ENCODE measurements at places on chromosomes 2 and 18.

DNA sequence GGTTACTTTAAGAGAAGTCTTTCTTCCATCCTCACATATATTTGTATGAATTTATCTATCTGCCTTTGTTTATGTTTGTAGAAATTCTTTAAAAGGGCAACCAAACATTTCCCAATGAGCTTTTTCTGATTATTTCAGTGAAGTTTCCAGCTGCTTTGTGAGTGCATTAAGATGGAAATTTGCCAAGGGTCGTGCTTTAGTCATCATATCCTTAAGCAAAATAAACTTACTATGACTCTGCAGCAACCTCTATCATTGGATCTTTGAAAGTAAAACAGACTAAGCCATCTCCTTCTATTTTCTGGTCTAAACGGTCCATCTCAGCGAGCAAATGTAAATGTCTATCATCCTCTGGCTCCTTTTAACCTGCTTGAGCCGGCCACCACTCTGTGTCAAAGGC is 489.3 kb downstream of the SOX11 start:
- DNase-seq = peak; percentile 53

DNA sequence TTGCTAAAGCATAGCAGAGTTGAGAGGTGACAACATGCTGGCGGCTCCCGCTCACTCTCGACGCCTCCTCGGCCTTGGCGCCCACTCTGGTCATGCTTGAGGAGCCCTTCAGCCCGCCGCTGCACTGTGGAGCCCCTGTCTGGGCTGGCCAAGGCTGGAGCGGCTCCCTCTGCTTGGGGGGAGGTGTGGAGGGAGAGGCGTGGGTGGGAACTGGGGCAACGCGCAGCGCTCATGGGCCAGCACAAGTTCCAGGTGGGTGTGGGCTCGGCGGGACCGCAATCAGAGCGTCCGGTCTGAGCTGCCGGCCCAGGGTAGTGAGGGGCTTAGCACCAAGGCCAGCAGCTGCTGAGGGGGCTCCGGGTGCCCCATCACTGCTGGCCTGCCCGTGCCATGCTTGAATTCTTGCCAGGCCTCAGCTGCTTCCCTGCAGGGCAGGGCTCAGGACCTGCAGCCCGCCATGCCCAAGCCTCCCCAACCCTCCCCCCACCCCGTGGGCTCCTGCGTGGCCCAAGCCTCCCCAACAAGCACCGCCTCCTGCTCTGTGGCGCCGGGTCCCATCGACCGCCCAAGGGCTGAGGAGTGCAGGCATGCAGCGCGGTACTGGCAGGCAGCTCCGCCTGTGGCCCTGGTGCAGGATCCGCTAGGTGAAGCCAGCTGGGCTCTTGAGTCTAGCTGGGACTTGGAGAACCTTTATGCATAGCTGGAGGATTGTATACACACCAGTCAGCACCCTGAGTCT is 2052.8 kb upstream of the CELF4 start:
- no peak for DNase-seq

GRCh38 chr18:63149302-63149587 is 170.3 kb downstream of the BCL2 start:
- DNase-seq = no peak

DNA sequence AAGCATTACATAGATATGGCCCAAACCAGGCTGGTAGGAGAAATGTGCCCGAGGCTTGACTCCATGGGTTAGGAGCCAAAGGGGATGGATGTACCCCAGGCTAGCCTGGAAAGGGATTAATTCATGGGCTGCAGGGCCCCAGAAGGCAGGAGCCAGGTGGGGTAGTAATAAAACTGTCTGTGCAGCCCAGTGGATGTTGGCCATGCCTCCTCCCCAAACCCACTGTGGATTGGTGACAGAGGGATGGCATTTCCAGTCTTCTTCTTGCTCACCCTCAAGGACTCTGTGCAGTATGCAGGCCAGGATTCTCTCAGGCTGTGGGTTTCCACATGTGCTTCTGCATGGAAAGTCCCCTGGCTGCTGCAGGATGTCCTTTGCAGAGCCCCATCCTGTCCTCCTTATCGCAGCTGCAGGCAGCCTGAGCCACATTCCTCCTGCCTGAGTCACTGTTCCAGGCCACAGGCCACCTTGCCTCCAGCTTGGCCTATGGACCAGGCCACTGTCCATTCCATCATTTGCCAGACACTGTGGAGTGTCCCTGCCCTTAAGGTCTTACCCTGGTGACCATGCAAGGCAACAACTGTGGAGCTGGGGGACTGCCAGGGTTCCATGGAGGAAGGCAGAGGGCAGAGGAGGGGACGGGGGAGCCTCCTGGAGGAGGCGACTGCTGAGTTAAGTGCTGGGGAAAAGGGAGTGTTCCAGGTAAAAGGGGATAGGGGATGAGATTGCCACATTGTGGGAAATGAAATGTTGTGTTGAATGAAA is 38.9 kb downstream of the INO80C start:
- no peak for DNase-seq

- DNase-seq = no peak
Observed at GRCh38 chr18:77121523-77121922, 11.1 kb downstream of the MBP start.

- no peak for DNase-seq
Observed at GRCh38 chr2:155872396-155872795, 460.1 kb downstream of the NR4A2 start.

DNA sequence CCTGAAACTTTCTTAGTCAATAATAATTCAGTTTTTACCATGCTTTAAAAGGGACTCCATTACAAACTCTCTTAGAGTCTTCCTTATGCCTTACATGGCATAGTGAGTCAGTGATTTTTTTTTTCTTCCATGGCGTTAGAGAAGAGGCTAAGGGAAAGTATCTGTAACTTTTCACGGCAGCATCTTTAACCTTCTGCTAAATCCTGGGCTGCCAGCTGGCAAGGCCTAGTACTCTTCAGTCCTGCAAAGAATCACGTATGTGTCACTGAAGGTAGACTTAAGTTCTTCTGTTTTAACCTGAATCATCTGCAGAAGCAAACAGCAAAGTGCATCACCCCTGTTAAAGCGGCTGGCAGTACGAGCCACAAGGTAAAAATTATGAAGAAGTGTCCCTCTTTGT is 286.3 kb upstream of the FN1 start:
- no peak for DNase-seq

GRCh38 chr2:179417436-179417949 is 152.9 kb upstream of the SESTD1 start:
- no peak for DNase-seq

GRCh38 chr2:126786765-126787164 is 111.9 kb upstream of the TEX51 start:
- no peak for DNase-seq

DNA sequence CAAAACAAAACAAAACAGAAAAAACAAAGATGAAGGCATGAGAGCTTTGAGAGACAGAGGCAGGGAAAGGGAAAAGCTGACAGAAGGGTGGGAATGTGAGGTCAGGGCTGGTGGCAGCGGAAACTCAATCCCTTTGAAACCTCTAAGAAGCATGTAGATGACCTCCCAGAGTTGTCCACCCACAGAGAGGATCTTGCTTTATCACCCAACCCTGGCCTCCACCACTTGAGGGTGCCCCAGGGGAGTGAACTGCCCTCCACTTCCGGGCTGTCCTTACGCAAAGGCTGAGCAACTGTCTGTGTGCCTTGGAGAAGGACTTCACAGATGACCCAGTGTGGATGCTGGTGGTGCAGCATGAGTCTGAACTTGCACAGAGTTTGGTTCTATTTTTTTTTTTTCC is 26.7 kb downstream of the PDCL3 start:
- no peak for DNase-seq

DNA sequence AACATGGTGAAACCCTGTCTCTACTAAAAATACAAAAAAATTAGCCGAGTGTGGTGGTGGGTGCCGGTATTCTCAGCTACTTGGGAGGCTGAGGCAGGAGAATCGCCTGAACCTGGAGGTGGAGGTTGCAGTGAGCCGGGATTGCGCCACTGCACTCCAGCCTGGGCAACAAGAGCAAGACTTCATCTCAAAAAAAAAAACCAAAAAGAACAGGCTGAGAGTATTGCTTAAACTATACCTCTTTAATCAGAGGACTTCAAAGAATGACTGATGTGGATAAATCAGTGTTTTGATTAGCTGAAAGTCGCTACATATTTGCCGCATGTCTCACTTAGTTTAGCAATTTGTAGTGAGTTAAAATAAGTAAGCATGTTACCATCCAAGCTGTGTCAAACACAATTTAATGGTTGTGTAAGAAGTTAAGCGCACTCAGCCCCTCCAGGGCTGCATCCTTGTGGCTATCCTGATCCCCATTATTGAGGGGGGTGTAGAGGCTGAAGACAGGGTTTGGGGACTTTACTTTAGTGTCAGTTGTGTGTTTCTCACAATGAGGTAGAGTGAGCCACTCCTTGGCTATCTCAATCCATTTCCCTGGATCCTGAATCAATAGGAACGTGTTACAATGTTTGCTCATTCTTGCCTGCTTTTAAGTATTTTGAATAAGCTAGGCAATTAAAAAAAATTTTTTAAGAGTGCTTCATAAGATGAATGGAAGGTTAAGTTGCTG is 11.0 kb upstream of the FARP2 start:
- DNase-seq = no peak

DNA sequence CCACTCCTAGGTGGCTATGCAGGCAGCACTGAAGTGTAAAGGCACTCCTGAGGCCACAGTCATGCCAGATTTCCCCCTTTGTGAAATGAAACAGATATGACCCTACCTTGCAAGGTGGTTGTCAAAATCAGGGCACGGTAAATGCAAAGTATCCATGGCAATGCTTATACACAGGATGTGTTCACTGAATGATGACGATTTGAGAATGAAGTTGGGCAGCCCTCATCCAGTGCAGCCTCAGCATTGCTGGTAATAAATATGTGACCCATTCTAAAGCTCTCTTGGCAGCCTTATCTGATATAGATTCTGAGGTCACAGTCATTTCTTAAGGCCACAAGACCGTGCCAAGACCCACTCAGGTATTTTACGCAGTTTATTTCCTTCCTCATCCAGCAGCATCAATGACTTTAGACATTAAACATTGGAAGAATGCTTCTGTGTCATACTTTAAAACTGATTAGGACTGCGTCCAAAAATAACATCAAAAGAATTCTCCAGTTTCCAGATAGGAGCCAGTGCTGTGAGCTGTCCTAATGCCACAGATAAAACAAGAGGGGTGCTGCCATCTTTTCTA is 125.5 kb upstream of the SERTAD2 start:
- no peak for DNase-seq

- no peak for DNase-seq
Observed at GRCh38 chr2:173876833-173877413, 88.2 kb downstream of the SP3 start.

DNA sequence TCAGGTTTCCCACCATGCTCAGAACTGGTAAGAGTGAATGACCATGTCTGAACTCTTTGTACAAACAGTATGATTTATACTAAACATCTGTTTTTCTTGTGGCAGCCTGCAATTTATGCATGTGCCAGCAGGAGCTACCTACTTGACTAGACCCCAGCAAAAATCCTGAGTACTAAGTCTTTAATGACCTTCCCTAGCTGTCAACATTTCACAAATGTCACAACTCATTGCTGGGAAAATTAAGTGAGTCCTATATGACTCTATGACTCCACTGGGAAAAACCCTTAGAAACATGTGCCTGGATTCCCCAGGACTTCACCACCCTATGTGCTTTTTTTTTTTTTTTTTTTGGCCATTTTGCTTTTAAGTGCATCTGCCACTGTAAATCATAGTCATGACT is 1225.8 kb downstream of the SUCLG1 start:
- DNase-seq = no peak

- DNase-seq = no peak
Observed at GRCh38 chr2:56040834-56041233, 117.3 kb upstream of the EFEMP1 start.

DNA sequence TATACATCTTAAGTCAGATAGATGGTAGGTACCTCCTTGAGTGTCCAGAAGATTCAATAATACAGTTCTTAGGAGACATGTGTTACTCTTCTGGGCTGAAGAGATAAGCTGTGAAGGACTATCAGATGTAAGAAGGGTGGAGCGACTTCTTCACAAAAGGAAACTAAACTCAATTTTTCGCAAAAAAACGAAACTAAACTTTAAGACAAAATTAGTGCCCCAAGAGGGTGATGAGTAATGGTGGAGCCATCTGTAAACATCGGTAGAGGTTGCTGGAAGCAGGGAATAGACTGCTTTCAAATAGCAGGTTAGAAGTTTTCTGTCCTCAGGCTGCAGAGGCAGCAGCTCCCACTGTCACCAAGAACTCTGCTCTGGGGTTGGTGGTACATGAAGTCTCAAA is 111.6 kb upstream of the TACR1 start:
- no peak for DNase-seq

DNA sequence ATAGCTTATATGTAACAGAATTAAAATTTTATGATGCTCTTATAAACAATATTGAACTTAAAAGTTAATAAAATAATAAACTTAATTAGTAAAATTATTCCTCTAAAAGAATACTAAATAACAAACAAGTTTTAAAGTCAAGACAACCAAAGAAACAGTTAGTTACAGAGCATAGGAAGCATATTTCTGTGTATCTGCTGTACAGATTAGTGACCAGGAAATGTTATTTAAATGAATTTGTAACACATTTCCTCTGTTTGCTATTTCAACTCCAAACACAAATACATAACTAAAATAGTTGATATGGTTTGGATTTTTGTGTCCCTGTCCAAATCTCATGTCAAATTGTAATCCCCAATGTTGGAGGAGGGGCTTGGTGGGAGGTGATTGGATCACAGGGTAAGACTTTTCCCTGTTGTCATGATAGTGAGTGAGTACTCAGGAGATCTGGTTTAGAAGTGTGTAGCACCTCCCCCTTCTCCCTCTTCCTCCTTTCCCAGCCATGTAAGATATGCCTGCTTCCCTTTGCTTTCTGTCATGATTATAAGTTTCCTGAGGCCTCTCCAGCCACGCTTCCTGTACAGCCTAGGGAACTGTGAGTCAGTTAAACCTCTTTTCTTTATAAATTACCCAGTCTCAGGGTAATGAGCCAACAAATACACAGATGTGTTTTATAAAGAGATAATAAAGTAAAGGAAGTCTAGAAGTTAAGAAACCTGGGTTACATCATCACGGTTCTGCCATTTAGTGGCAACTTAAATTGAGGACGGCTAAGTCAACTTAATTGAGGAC is 51.8 kb downstream of the ROCK2 start:
- DNase-seq = no peak

GRCh38 chr2:158903711-158904405 is 64.6 kb upstream of the TANC1 start:
- DNase-seq = no peak

- no peak for DNase-seq
Observed at GRCh38 chr2:72574886-72575285, 250.9 kb downstream of the EXOC6B start.

Data from forelimb muscle (tissue), 1 donor.